Naive thymus-derived CD8-positive, alpha-beta T cell (primary cell): ENCODE measurements at places on chromosomes 13 and 19.

DNA sequence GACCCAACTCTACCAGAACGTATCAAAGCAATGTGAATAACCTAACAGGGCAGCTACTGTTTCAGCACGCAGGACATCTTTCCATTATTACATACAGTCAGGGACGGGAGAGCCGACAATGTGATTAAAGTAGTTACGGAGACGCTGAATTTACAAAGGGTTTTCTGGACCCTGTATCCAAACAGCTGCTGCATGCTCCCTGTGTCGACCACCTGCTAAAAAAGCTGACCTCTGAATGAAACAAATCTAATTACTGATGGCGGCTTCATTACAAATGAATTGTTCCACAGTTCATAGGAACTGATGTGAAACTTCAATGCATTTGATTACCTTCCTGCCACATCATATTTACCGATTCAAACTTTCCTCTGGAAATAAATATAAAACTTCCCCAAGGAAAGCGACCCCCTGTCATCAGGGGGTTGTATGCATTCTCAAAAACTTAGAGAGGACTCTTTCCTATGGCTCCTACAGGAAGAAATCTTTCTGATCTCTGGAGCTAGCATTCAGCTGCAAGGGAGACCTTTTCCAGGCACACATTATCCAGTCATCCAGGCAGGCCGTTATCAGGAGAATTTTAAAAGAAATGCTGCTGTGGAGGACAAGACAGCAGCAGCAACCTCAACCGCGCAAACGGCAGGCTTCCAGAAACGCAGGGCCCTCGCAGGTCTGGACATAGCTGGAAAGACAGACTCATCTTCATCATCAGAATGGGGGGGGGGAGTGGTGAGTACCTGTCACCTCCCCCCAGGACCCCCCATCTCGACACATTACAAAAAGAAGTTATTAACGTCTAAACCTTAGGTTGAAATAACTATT lies 3.1 kb downstream of the EFNB2 start:
- H3K4me3 ChIP-seq: peak overlapping the region; percentile 39
- peaks cover 19% of the 10 kb centered on the region for H3K4me1 ChIP-seq
- DNase-seq: no peak
- no peaks in the 10 kb centered on the region for H3K36me3 ChIP-seq
- no peak overlapping the region for H3K27ac ChIP-seq

- H3K4me1 ChIP-seq: peaks cover 6% of the 10 kb centered on the region
Measured at GRCh38 chr19:33090179-33090578, 9.2 kb downstream of the GPATCH1 start.

DNA sequence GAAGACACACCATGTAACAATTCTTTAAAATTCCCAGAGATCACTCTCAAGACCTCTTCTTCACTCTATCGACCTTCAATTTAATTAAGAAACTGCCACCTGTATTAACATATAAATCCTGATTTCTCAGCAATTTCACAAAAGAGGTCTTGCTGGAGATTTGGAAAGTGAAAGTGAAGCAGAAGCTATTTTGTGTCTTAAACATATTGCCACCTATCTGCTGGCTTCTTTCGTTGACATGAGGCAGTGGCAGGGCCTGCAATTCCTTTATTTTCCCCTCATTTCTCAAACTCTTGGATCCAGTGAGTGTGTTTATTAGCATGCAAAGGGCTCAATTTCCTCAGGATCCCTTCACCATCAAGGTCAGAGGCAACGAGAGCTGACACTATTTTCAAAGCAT lies 780.2 kb upstream of the SLITRK1 start:
- H3K4me3 ChIP-seq: no peak overlapping the region
- H3K27ac ChIP-seq: no peak overlapping the region
- no peaks in the 10 kb centered on the region for H3K4me1 ChIP-seq
- DNase-seq: no peak

DNA sequence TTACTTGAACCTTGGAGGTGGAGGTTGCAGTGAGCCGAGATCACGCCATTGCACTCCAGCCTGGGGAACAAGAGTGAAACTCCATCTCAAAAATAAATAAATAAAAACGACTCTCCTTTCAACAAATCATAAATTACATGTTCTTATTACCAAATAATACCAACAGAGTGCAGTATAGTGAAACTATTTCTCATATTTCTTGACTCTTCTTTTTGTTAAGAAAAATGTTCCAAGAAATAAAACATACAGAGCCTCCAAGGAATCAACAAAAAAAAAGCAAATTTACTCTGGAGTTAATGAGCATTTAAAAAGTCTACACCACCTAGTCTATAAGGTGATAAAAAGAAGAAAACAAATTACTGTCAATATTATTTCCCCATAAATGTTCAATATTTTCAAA lies 188.8 kb downstream of the KLF12 start:
- peaks cover 5% of the 10 kb centered on the region for H3K36me3 ChIP-seq
- peak overlapping the region; percentile 66 for H3K27ac ChIP-seq
- H3K27me3 ChIP-seq: no peaks in the 10 kb centered on the region
- H3K4me1 ChIP-seq: peaks cover 74% of the 10 kb centered on the region
- no peak overlapping the region for H3K4me3 ChIP-seq
- no peak for DNase-seq

DNA sequence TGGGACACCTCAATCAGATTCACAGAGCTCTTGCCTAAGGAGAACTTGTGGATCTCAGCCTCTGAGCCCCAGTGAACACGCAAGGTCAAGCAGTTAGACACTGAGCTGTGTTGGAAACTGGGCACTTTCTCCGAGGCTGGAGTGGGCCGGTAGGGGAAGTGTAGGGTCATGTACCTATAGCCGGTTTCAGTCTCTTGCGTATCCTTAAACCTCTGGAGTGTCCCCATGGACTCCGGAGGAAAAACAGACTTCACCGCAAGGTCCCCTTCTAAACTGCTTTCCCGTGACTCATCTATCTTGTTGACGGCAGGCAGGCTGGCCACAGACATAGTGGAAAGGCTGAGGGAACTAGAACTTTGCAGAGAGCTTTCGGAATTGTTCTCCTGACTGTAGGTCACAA lies 11.3 kb downstream of the IQCN start:
- H3K27me3 ChIP-seq: no peaks in the 10 kb centered on the region
- H3K4me3 ChIP-seq: no peak overlapping the region

- peaks cover 8% of the 10 kb centered on the region for H3K27me3 ChIP-seq
- no peak overlapping the region for H3K27ac ChIP-seq
- H3K4me1 ChIP-seq: no peaks in the 10 kb centered on the region
Measured at GRCh38 chr19:31266731-31267130, 82.5 kb downstream of the TSHZ3 start.

- no peak overlapping the region for H3K27ac ChIP-seq
- no peak overlapping the region for H3K4me3 ChIP-seq
- H3K27me3 ChIP-seq: no peaks in the 10 kb centered on the region
- H3K36me3 ChIP-seq: peaks cover 19% of the 10 kb centered on the region
Measured at GRCh38 chr13:73738626-73739025, 395.6 kb downstream of the KLF12 start.

DNA sequence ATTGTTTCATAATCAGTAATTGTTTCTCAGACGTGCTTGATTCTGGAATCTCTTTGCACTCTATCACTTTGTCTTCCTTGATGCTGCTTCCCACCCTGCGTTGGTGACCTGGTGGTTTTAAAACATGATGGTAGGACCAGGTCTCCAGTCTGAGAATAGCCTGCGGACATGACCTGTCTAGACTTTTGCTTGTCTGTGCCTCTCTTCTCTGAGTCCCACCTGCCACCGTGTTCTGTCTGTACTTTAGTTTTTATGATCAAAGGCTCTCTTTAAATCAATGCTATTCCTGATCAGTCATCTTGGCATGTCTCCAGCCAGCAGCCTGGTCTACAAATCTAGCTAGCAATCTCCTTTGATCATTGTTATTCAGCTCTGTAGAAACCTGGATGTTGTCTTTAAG lies 933.9 kb downstream of the DIAPH3 start:
- H3K27me3 ChIP-seq: no peaks in the 10 kb centered on the region
- H3K27ac ChIP-seq: no peak overlapping the region
- no peaks in the 10 kb centered on the region for H3K4me1 ChIP-seq
- H3K36me3 ChIP-seq: no peaks in the 10 kb centered on the region
- DNase-seq: no peak
- no peak overlapping the region for H3K4me3 ChIP-seq

DNA sequence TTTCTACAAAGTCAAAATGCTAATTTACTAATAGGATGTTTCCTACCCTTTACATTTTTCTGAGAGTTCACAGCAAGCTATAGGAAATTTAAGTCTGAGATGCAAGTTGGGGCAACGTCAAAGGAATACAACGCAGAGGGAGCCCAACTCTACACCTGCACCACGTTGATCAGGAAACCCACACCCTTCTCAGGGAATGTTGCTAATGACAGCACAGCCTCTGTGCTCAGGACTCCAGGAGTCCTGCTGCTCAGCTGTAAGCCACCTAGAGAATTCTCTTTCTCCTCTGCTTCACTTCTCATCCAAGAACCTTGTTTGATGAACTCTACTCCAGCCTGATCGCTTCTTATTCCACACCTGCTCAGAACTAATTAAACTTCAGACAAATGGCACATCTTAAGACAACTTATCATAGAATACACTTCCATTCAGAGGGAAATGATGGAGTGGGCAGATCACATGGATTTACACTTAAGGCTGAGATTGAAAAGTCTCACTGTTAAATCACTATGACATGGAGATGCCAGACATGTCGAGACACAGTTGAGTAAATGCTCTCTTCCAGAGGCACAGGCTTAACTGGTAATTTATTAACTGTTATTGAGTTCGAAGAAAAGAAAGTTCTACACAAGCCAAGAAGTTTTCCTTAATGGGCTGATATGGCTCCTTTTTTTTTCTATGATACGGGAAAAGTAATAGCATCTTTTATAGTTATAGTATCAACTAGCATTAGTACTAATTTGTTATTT lies 811.6 kb upstream of the ARGLU1 start:
- no peaks in the 10 kb centered on the region for H3K36me3 ChIP-seq
- H3K4me1 ChIP-seq: no peaks in the 10 kb centered on the region
- no peak overlapping the region for H3K4me3 ChIP-seq
- DNase-seq: no peak

DNA sequence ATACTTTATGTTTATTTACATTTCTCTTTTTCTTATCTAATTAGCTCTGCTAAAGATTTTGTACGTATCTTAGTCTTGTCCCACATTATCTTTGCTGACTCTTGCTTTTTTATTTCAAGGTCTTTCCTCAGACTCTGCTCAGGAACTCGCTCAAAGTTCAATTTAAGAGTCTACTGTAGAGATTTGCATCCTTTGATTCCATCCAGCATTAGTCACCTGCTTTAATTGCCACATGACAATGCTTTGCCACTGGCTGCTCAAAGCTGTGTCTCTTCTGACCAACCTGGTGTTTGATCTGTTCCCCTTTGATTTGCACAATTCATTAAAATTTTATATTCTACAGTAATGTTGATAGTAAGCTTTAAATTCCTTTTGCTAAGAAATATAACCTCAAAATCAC lies 157.9 kb upstream of the FREM2 start:
- H3K4me1 ChIP-seq: no peaks in the 10 kb centered on the region
- H3K4me3 ChIP-seq: no peak overlapping the region
- no peaks in the 10 kb centered on the region for H3K36me3 ChIP-seq
- peaks cover 8% of the 10 kb centered on the region for H3K27me3 ChIP-seq
- H3K27ac ChIP-seq: no peak overlapping the region

DNA sequence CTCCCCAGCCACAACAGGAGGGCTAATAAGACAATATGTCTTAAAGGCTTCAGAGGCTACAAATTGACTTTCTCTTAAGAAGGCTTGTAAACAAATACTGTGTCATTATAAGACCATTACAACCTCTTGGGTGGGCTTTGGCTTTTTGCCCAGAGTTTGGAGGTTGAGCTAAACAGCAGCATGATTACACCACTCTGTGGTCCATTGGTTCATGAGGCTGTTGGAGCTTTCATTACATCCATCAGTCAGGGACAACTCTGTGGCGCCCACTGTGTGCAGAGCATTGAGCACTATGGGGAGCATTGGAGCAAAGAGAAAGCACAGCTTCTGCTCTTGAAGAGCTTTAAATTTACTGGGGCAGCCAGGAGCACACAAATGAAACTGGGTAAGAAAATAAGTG lies 75.9 kb downstream of the TNFSF11 start:
- H3K4me1 ChIP-seq: no peaks in the 10 kb centered on the region
- peaks cover 11% of the 10 kb centered on the region for H3K27me3 ChIP-seq
- H3K4me3 ChIP-seq: no peak overlapping the region
- H3K27ac ChIP-seq: no peak overlapping the region
- DNase-seq: no peak
- H3K36me3 ChIP-seq: no peaks in the 10 kb centered on the region

GRCh38 chr13:30872685-30873461 lies 33.2 kb upstream of the MEDAG start:
- no peak overlapping the region for H3K27ac ChIP-seq
- no peak for DNase-seq
- no peaks in the 10 kb centered on the region for H3K27me3 ChIP-seq
- H3K36me3 ChIP-seq: no peaks in the 10 kb centered on the region

GRCh38 chr13:72112216-72112615 lies 245.2 kb upstream of the DACH1 start:
- H3K4me3 ChIP-seq: no peak overlapping the region
- no peak overlapping the region for H3K27ac ChIP-seq
- no peaks in the 10 kb centered on the region for H3K27me3 ChIP-seq
- H3K4me1 ChIP-seq: no peaks in the 10 kb centered on the region
- no peaks in the 10 kb centered on the region for H3K36me3 ChIP-seq
- no peak for DNase-seq

GRCh38 chr19:14055396-14055795 lies 6.5 kb downstream of the PALM3 start:
- peaks cover 18% of the 10 kb centered on the region for H3K27me3 ChIP-seq
- DNase-seq: no peak
- no peak overlapping the region for H3K4me3 ChIP-seq
- H3K27ac ChIP-seq: no peak overlapping the region
- no peaks in the 10 kb centered on the region for H3K36me3 ChIP-seq

DNA sequence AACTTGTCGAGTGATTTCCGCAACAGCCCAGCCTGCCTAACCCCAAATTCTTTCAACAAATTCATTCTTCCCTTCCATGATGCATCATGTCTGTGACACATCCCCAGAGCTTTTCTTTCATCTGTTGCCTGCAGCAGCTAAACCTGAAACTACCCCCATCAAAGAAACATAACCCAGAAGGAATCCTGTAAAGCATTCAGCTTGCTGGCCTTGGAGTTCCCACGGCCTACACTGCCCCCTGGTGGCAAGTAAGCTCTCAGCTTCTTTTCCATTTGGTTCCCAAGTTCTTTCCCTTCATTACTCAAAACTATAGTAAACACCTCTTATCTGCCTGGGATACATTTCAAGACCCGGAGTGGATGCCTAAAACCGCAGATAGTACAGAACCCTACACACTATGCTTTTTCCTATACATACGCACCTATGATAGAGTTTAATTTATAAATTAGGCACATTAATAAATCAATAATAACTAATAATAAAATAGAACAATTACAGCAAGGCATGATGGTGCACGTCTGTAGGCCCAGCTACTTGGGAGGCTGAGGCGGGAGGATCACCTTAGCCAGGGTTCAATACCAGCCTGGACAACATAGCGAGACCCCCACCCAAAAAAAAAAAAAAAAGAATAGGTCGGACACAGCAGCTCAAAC lies 7.4 kb downstream of the ETHE1 start:
- no peak overlapping the region for H3K4me3 ChIP-seq
- no peaks in the 10 kb centered on the region for H3K27me3 ChIP-seq
- DNase-seq: peak; percentile 88
- peaks cover 2% of the 10 kb centered on the region for H3K36me3 ChIP-seq
- H3K4me1 ChIP-seq: peaks cover 16% of the 10 kb centered on the region
- H3K27ac ChIP-seq: peak overlapping the region; percentile 73
